Stimulated activated CD8-positive, alpha-beta memory T cell treated with anti-CD3 and anti-CD28 coated beads, Interleukin-12 subunit alpha, Interleukin-12 subunit beta, amount 100 ng/mL, for 1 hour (primary cell): ENCODE measurements at places on chromosomes 3 and 15.

- no peak for DNase-seq
These were observed 1.4 kb upstream of the TMEM87A start for GRCh38 chr15:42274702-42274989.

GRCh38 chr15:98858610-98859023 lies 149.0 kb downstream of the PGPEP1L start:
- no peak for DNase-seq

DNA sequence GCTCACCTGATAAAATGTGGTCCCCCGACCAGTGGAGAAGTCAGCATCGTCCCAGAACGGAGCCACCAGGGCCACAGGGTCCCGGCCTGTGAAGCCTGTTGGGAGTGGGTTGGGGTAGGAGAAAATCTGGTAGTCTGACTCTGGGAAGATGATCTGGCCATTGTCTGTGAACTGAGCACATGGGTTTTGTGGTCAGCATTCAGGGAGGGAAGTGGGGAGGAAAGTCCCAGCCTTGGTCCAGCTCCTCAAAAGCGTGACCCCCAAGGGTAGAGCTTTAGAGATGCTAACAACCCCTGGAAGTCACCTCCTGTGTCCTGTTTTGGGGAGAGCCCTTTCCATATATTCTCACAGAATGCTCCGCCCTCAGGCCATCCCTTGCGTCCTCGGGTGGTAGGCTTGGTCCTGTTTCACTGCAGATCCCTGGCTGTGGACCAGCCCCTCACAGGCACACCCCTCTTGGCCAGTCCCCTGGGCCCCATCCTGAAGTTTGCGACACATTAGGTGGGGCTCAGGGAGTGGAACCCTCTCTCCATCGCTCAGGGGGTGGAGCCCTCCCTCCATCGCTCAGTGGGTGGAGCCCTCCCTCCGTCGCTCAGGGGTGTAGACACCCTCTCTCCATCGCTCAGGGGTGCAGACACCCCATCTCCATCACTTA lies 40.0 kb downstream of the MUC4 start:
- DNase-seq: no peak

GRCh38 chr3:192887701-192888100 lies 30.0 kb downstream of the MB21D2 start:
- no peak for DNase-seq

- DNase-seq: no peak
These were observed 92.9 kb downstream of the UBE3A start for GRCh38 chr15:25345943-25346342.

- DNase-seq: no peak
These were observed 7.8 kb upstream of the ACSBG1 start for GRCh38 chr15:78242128-78242527.

GRCh38 chr3:51390246-51391074 lies 625 bp upstream of the RBM15B start:
- no peak for DNase-seq
